ENCODE measurements at places on chromosomes 5 and 9. TPM values are rescaled to one million over a fixed set of nuclear protein-coding genes. Genes with fewer than 3 reads are reported as not detected.

Gene CTXN3
- total RNA-seq: not detected

Gene RGS7BP
- total RNA-seq: 6.5 TPM

Gene C9orf152
- not detected for total RNA-seq

- no peak for DNase-seq
Observed at GRCh38 chr5:10595293-10595671, 31.4 kb downstream of the ANKRD33B start.

Gene SLC22A5
- 22.3 TPM for total RNA-seq

- DNase-seq: peak; percentile 92
Observed at GRCh38 chr5:15008476-15008875, 136.9 kb upstream of the ANKH start.

GRCh38 chr9:90860826-90861225, 59.2 kb downstream of the SYK start:
- DNase-seq: no peak

Gene SPAAR
- 9.6 TPM for total RNA-seq

Gene DNAH5
- total RNA-seq: 0.19 TPM

DNA sequence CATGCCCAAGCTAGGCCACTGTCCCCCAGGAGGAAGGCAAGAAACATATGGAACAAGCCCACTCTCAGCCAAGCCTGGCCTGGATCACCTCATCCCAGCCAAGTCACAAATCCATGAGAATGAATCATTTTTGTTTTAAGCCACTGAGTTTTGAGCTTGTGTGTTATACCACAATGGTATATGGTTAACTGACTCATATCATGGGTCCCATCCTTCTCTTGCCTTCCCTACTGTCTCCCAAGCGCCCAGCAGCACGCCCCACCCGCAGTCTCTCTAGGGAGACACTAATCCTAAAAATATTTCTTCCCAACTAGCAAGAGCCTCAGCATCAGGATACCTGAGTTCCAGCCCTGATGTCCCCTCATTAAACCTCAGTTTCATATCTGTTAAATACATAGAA, 248.1 kb downstream of the CDK5RAP2 start:
- DNase-seq: no peak

DNA sequence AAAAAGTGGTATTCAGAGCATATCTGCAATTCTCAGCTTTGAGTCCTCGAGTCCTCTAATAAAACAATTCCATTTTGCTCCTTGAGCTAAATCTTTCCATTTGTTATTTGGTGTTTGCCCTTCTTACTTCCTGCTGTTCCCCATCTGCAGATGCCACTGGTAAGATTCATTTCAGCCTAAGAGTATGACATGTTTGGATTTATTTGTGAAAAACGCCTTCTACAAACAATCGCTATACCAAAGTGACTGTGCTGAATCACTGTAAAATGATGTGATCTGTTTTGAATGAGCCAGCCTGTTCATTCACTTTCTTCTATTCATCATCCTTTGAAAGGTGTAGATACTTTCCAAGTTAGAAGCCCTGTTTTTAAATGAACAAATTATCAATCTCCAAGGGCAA, 27.7 kb downstream of the KCTD16 start:
- no peak for DNase-seq

DNA sequence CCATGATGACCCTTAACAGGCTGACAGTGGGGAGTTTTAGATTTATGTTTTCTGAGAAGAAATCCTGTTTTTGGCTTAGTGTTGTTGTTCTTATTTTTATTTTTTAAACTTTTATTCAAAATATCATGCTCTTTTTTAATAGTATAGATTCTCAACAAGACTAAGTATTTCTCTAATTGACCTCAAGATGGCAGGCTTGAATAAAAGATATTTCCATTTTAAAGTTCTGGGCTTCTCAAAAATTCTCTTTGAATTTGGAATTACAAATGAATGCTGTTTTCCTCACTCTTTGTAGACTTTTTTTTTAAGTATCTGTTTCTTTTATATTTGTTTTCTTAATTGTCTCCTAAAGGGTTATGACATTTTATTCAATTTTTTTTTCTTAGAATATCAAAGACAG, 50.0 kb upstream of the SH3GL2 start:
- no peak for DNase-seq

Gene XRCC4
- 7.9 TPM for total RNA-seq

- DNase-seq: no peak
Observed at GRCh38 chr9:133657120-133657661, 21.0 kb downstream of the DBH start.

Gene ASPN
- total RNA-seq: 5.7 TPM

DNA sequence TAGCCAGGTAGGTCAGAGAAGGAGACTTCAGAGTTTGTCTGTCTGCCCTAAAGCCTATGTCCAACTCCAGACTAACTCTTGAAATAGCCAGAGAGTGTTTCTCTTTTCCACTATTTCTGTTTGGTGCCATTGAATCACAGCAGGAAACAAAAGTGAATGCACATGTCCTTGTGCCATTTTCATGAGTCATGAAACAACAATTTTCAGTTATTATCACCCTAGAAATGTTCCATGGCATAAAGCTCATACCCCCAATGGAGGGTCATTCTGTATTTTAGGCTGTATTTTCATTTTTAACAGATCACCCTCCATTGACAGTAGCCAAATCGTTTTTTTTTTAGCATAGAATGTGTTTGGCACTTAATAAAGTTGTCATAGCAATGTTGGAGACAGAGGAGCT, 124.7 kb downstream of the PAPPA start:
- no peak for DNase-seq

DNA sequence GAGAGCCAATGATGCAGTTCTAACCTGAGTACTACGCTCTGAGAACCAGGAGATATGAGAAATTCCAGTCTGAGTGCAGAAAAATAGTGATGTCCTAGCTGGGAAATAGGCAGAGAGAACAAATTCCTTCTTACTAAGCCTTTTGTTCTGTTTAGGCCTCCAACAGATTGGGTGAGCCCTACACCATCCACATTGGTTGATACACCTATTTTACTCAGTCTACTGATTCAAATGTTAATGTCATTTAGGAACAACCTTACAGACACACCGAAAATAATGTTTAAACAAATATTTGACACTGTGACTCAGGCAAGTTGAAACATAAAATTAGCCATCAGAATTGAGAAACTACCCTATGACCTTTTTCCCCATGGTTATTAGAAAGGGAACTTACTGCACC, 333.9 kb upstream of the IZUMO3 start:
- DNase-seq: no peak

DNA sequence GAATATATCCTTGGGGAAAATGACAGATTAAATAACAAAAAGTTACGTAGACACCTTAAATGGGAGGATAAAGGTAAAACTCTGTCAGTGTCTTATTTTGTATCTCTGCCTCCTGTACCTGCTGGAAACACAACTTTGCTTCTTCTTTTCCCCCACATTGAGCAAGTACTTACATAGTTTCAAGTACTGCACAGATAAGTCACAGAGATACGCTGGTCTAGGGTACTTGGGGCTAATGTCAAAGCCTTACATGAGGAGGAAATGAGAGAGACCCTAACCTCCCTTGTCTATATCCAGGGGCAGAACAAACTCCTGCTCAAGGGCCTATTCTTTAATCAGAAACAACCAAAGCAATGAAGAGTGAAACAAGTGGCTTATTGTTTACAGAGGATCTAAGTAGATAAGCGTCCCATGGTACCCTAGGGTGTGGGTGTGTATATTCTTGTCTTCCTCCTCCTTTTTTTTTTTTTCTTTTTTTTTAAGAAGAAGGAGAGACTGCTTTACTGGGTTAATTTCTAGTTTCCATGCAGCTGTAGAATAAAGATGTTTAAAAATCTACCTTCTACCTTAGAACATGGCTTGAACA, 43.1 kb downstream of the ELL2 start:
- no peak for DNase-seq

DNA sequence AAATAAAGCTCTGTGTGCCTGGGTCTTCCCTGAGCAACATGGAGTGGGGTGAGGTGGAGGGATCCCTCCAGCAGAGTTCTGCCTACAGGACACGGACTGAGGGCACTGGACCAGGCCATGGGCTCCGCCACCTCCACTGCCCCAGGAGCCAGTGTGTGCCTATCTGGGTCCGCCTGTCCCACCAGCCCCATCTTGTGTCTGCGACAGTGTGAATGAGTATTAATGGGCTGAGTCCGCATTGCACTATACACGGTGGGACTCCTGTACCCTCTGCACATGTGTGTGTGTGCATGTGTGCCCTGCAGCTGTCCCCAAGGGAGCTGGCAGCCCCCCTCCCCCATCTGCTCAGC, 11.4 kb downstream of the FGFR4 start:
- DNase-seq: no peak

GRCh38 chr5:74035521-74035937, 409.5 kb downstream of the ARHGEF28 start:
- DNase-seq: no peak

Data from Right ventricle myocardium inferior (tissue), 1 donor.